ENCODE measurements at places on chromosomes 11 and 22.

- no peaks in the 10 kb centered on the region for H3K27me3 ChIP-seq
- H3K27ac ChIP-seq: no peak overlapping the region
- H3K4me3 ChIP-seq: no peak overlapping the region
- H3K4me1 ChIP-seq: no peaks in the 10 kb centered on the region
- no peaks in the 10 kb centered on the region for H3K36me3 ChIP-seq
Observed at GRCh38 chr11:59900366-59901126, 22.0 kb downstream of the OOSP3 start.

DNA sequence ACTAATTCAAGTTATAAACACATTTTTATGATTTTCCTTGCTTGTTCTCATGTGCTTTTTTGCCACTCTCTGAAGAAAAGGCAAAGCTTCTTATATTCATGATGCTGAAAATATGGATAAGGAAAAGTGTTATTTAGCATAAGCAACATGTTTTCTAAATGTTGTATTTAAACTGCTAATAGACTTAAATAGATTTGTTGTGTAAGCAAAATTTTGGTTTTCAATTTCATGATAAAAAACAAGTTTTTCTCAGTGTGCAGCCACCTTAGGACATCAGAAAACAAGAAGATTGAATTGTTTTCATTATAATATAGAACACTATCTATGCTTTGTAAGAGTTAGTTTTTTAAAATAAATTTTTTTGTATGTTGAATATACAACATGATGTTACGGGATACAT, 2.3 kb downstream of the OR4A16 start:
- no peak overlapping the region for H3K27ac ChIP-seq
- no peak overlapping the region for H3K4me3 ChIP-seq
- DNase-seq: no peak
- no peaks in the 10 kb centered on the region for H3K36me3 ChIP-seq
- no peaks in the 10 kb centered on the region for H3K4me1 ChIP-seq

DNA sequence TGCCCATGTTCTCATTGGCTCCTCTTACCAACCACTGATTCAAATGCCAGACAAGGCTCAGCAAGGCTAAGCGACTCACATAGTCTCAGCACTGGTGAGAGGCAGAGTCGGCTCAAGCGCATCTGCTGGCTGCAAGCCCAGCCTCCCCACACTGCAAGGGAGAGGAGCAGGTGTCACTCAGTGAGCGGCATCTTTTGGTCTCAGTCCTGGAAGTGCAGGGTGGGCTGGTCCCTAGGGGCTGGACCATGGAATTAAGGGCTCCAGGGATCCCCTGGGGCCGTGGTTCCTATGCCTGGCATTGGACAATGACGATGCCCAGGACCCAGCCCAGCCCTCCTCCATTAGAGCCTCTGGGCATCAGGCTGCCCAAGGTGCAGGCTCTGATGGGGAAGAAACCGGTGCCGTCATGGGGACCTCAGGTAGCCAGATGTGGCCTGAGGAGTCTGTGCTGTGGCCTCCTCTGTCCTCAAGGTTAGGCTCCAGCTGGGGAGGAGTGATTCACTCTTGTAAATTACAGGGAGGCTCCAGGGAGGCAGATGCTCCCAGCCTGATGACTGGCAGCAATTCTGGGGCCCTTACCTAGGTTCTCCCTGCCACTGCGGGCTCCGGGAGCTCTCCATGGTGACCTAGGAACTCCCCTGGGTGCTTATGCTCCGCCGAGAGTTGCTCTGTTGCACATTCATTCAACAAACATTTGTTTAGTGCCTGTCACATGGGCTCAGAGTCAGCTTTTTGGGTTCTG, 28.0 kb downstream of the FADS2 start:
- H3K4me3 ChIP-seq: no peak overlapping the region
- no peaks in the 10 kb centered on the region for H3K27me3 ChIP-seq
- no peaks in the 10 kb centered on the region for H3K4me1 ChIP-seq

- DNase-seq: no peak
- H3K27me3 ChIP-seq: no peaks in the 10 kb centered on the region
- no peak overlapping the region for H3K27ac ChIP-seq
- H3K4me1 ChIP-seq: no peaks in the 10 kb centered on the region
Observed at GRCh38 chr11:2770096-2770751, 70.4 kb upstream of the KCNQ1OT1 start.

Data from thyroid gland (tissue), 4 donors.